ENCODE measurements at places on chromosomes 3 and 15. TPM values are rescaled to one million over a fixed set of nuclear protein-coding genes. Genes with fewer than 3 reads are reported as not detected.

DNA sequence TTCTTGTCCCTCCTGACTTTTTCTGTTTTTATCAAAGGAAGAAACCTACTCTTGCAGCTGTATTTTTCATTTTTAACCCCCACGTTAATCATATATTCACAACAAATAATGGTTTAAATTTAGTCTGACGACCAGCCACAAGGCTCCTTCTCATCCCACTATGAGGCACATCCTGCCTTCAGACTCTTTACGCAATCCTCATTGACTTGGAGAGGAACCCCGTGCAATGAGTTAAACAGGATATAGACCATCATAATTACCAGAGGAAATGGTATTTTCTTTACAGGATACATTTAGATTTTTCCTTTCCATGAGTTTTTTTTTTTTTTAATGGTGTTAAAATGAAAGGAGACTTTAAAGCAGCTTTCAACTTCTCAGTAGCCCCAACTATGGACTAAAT, 68.5 kb downstream of the WWTR1 start:
- DNase-seq: no peak

GRCh38 chr15:56934269-56934668, 15.8 kb downstream of the TCF12 start:
- DNase-seq: no peak

Gene VIPR1
- 1.9 TPM for polyA plus RNA-seq

- no peak for DNase-seq
Observed at GRCh38 chr15:81254277-81254915, 57.7 kb downstream of the IL16 start.

DNA sequence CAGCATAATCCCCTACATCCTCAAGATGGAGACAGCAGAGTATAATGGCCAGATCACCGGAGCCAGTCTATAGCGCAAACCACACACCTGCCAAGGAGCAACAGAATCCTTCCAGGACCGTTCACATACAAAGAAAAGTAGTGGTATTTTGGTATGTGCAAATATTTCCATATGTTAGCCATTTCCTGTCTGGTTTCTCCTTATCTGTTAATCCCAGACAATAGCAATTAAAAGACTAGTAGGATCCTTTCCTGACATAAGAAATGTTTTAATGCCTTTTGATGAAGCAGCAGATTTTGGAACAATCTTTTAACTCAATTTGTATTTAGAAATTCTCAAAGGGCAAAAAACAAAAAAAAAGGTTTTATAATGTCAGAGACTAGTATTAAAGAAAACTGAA, 22.2 kb downstream of the MRPS25 start:
- no peak for DNase-seq

Gene EOMES
- 0.10 TPM for polyA plus RNA-seq

GRCh38 chr3:168083906-168084305, 11.8 kb downstream of the GOLIM4 start:
- DNase-seq: no peak

All from left kidney (tissue), 8 donors.